ENCODE measurements at places on chromosomes 7 and 10.
A peak's percentile ranks its signal among the peaks of the same experiment; 100 is the strongest.

GRCh38 chr7:98797150-98797549, 72.7 kb downstream of the TMEM130 start:
- DNase-seq = no peak

DNA sequence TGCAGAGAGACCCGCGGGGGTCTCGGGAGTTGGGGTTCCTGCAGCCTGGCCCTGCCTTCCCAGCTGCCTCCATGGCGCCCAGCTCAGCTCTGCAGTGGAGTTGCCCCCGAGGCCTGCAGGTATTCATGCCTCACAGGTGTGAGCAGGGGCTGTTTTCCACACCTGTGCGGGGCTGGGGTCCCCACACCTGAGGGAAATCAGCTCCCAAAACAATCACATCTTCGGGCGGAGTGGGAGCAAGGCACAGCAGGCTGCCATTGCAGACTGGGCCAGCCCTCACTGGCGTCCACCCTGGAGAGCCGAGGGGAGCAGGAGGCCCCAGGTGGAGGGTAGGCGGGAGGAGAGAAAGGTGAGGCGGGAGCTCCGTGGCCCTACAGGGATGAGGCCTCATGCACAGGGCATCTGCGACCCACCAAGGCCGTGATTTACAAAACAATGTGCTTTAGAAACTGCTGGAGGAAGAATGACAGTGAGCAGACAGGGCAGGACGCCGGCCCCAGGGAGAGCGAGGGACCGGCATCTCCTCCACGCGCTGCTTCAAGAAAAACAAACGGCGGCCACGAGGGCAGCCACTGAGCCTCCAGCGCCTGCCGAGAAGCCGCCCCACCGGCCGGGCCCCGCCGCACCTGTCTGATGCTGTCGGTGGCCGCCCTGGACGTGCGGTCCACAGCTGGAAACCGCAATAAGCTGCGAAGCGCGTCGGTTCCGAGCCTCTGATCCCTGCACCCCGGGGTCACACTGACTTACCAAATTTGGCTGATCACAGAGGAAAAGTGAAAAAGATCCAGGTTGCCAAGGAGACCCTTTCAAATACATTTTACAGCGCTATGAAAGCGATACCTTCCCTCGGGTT, 53.0 kb upstream of the PDGFA start:
- DNase-seq = peak; percentile 39

GRCh38 chr10:102135956-102136526, 3.2 kb downstream of the PPRC1 start:
- DNase-seq = peak; percentile 16

GRCh38 chr10:90138844-90139243, 437.5 kb downstream of the KIF20B start:
- DNase-seq = no peak

DNA sequence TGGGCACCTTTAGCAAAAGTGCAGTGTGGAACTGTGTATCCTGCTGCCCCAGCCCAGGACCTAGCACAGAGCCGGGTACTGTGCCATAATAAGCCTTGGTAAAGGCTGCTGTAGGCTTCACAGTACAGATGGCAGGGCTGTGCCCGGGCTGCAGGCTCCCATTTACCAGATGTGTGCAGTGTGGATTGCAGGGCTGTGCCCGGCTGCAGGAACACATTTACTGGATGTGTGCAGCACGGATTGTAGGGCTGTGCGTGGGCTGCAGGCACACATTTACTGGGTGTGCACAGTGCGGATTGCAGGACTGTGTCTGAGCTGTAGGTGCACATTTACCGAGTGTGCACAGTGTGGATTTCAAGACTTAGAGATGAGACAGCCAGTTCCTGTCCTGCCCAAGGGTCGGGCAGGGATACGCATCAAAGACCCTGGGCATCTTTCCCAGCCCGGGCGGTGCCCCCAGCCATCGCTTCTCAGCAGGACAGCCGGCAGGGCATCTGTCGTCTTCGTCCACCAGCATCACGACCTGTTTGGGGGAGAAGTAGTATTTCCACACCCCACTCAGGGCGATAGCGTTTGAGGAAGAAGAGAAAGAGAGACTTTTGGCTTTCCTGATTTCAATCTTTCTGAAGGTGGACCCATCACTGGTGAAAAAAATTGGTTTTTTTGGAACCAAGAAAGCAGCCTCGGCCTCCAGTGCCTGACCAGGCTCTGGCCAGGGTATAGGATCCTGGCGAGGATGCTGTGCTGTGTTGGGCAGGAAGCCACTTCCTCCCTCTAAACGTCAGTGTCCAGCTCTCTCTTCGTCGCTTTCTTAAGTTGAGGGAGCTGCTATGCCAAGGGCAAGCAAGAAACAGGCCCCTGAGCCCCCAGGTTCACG, 180.8 kb downstream of the CUX1 start:
- DNase-seq = no peak

DNA sequence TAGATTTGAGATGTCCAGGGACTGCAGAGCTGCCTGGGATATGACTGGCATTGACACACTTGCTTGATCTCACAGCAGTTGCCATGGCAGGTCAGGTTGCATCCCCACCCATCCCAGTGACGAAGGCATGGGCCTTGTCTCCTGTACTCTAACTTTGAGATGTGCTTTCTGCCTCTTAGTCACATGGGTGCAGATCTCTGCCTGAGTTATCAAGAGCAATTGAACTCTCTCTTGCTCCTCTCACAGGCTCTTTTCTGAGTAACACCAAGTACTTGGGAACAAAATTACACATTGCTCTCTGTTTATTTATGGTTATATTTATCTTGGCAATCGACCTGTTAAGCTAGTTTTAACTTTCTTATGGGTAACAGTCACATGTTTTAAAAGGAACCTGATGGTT, 237.3 kb downstream of the NSUN6 start:
- DNase-seq = no peak

DNA sequence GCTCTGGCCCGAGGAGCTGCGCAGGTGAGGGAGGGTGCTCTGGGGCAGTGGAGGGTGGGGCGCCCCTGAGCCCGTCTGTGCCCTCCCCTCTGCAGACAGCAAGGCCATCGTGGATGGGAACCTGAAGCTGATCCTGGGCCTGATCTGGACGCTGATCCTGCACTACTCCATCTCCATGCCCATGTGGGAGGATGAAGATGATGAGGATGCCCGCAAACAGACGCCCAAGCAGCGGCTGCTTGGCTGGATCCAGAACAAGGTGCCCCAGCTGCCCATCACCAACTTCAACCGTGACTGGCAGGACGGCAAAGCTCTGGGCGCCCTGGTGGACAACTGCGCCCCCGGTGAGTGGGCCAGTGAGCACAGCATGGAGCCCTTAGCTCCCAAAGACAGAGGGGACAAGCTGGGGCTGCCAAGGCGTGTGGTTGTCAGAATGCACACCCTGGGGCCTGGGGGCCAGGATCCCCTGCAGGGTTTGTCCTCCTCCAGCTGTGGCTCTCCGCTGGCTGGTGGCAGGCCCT, 5.1 kb downstream of the FLNC start:
- peak; percentile 59 for DNase-seq

GRCh38 chr10:36256948-36257356, 614.9 kb upstream of the FZD8 start:
- no peak for DNase-seq

GRCh38 chr10:1712944-1713671, 24.2 kb downstream of the ADARB2 start:
- no peak for DNase-seq

DNA sequence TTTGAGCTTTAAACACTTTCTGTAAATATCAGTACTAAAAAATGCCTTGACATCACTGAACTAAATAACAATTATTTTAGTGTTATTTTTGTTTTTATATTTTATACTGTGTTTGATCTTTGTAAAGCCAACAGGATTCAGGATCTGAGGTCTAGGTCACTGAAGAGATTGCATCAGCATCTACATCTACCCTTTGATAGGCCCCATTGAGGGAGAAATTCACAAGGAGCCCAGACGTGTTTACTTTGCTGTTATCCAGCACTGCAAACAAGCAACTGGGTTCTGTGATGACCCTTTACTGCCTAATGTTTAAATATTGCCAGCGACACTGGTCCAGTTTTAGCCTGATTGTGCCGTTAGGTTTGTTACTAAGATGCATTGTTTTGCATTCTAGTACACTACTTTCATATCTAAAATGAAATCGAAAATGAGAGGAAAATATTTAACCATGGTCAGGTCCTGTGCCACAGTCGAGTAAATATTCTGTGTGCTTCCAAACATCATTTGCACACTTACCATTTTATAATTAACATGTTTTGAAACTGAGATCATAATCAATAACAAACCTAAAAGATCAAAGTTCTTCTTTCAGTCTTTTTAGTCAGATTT, 48.7 kb downstream of the SP8 start:
- DNase-seq = no peak

GRCh38 chr10:76881477-76882220, 756.0 kb downstream of the KCNMA1 start:
- no peak for DNase-seq

DNA sequence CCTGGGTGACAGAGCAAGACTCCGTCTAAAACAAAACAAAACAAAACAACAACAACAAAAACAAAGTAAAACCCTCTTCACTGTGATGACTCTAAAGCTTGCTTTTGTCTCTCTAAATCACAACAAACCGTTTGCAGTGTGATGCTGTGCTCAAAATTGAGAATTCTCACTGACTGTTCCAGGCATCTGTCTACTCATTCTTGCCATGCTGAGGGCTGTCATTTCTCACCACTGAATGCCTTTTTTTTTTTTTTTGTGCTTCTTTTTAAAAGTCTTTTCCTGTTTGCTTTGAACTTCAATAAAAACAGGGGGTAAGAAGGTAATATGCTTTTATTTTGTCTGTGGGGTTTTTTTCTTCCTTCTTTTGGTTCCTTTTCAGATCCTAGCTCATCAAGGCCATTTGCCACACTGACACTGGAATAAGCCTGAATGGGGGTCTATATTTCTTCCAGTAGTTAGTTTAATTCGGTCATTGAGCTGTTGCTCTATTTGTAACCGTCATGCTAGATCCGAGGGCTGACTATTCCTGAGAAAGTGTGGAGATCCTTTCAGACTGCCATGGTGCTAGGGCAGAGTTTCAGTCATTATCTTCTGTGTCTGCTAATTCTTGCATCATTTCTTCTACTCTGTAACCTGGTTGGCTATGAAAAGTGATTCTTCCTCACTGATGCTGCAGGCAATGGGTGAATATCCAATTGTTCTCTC, 10.6 kb downstream of the FAS start:
- DNase-seq = no peak

DNA sequence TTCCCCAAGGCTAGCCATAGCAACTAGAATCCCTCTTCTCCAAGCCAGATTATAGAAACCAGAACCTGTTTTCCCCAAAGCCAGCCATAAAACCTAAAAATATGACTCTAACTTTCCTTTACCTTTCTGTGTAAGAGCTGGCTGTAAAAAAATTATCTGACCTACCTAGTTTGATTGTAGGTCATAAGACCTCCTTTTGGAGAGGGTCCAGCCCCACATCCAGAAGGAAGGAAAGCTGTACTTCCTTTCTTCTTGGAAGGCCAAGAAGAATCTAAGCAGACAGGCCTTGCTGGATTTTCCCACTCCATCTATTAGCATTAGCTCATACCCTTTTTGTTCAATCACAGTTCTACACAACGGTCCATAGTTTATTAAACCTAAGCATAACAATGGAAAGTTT, 1006.3 kb downstream of the SORCS3 start:
- no peak for DNase-seq

DNA sequence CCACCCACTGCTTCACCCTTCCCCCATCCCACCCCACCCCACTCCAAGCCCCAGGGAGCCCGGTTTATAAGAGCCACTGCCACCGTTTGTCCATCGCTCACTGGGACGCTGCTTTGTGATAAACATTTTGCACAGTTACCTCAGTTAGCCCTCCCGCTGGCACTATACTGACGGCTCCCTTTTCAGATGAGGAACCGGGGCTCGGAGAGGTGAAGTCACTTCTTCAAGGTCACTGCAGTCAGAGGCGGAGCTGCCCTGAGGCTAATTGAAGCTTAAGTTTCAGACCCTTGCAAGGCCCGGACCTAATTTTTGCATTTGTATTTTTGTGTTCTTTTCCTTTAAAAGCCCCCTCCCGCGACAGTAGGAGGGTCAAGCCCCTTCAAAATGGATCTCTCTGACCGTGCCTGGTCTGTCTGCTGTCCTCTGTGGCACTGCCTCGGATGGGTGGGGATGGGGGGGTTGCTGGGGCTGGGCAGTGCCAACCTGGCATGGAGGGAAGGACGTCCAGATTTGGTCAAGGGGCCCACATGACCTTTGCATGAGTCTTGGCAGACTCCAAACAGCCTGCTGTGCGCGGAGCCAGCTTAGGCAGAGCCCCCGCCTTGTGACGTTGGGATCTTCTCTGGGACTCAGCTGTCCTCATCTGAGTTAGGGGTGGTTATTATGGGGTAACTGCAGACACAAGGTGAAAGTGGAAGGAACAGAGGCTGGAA, 17.7 kb upstream of the NODAL start:
- DNase-seq = peak; percentile 50

GRCh38 chr10:16933783-16934182, 116.6 kb upstream of the RSU1 start:
- DNase-seq = no peak

GRCh38 chr10:102242118-102242485, 790 bp upstream of the PITX3 start:
- DNase-seq = no peak

GRCh38 chr10:97708976-97709946, 4.3 kb upstream of the MARVELD1 start:
- DNase-seq = no peak

DNA sequence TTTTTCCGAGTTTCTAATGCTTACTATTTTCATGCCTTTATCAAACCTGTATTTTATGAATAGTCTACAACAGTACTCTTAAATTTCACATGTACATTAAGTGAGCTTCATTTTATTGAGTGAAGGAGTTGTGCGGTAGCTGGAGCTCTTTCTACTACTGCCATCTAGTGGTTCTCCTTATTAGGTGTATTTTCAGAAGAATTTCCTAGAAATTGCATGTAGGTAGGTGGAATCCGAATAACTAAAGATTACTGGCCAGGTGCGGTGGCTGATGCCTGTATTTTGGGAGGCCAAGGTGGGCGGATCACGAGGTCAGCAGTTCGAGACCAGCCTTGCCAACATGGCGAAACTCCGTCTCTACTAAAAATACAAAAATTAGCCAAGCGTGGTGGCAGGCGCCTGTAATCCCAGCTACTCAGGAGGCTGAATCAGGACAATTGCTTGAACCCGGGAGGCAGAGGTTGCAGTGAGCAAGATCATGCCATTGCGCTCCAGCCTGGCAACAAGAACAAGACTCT, 38.3 kb downstream of the LRRC72 start:
- no peak for DNase-seq

- DNase-seq = no peak
Observed at GRCh38 chr7:31688372-31688771, 1.4 kb downstream of the PPP1R17 start.

DNA sequence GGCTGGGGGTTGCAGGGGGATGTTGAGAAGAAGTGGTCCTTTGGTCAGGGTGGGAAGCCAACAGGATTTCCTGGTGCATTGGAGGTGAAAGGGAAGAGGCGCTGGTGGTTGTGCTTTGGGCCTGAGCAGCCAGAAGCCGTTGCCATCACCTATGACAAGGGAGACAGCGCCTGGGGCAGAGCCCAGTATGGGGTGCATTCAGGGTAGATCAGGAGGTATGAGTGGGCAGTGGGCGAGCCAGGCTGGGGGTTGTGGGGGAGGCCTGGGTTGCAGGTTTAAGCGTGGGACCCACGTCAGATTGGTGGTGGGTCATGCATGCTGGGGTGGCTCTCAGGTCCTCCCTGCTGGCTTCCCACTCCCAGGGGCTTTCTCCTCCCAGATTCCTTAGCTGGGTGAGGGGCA, 6.3 kb upstream of the PILRB start:
- DNase-seq = peak; percentile 11

All from Right ventricle myocardium inferior (tissue), 1 donor.